ENCODE measurements at places on chromosomes 1 and 21.

GRCh38 chr1:92755541-92756461, 29.1 kb downstream of the EVI5 start:
- DNase-seq = no peak

GRCh38 chr1:94614996-94615395, 73.4 kb upstream of the F3 start:
- DNase-seq = no peak

GRCh38 chr21:45982092-45982757, 655 bp downstream of the COL6A1 start:
- no peak for DNase-seq

DNA sequence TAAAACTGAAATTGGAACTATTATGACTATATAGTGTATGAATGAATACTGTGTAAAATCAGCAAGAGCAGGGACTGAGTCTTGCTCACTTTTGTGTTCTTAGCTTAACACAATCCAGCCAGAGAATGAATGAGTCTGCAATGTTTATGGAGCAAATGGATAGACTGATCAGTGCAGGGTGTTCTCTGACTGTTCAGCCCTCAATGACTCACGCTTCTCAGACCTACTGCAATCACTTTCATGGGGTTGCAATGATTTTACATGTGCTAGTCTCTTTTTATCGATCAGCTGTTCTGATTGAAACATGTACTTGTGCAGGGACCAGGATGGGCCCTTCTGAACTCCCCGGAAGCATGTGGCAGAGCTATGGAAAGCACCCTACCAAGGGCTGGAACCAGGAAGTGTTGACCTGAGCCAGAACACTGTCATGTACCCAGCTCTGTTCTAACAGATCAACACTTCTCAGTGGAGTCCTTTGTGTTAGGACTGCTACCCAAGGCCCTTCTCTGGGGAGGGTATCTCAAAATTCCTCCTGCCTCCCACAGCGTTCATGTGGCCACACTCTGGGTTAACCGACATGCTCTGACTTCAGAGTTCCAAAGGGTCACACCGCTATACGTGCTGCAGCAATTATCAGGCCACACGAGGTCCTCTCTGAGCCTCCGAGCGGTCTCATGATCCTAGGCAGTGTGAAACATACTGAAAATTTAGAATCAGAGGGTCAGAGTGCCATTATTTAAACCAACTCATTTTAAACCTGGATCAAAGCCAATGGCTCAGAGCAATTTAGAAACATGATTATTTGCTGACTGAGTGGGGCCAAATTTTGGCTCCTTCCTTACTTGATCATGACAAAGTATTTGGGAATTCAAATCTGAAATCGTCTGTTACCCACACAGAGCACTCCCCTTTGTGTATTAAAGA, 35.2 kb downstream of the GRIK1 start:
- DNase-seq = no peak

DNA sequence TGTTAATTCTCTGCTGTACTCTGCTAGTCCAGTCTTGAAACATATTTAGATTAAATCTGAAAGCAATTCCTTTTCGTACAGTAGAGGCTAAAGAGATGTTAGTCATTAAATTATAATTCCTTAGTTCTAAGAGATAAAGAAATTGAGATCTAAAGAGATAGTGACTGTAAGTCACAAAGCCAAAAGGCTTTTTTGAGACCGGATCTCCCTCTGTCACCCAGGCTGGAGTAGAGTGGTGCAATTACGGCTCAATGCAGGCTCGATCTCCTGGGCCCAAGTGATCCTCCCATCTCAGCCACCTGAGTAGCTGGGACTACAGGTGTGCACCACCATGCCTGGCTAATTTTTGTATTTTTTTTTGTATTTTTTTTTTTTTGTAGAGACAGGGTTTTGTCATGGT, 64.7 kb downstream of the TPR start:
- DNase-seq = no peak

- DNase-seq = no peak
Measured at GRCh38 chr1:185695299-185695698, 38.9 kb upstream of the HMCN1 start.

DNA sequence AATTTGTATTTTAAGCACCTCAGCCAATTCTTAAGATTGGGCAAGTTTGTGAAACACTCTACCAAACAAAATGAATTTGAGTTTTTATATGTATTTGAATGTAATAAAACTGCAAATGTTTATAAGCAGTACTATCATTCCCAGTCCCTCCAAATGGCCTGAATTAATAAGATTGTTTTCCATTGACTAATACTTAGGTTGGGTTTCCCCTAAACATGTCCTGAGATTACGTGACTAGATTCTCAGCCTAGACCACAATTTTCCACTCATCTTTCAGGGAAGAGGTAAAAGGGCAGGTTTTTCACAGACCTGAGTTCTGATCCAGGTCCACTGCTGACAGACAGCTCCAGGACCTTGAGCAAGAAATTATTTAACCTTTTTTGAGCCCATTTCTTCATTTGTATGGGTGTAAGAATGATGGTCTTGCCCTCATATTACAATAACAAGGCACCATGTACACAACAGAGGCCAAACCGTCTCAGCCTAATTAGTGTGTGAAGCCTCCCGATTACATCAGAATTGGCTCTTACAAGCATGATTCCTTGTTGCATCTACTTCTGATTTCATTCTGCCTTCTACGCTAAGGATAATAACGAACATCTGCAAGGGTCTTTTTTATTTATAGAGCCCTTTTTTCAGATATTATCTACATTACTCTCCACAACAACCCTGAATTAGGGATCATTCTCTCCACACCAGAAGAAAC, 51.2 kb downstream of the BEND5 start:
- DNase-seq = no peak

DNA sequence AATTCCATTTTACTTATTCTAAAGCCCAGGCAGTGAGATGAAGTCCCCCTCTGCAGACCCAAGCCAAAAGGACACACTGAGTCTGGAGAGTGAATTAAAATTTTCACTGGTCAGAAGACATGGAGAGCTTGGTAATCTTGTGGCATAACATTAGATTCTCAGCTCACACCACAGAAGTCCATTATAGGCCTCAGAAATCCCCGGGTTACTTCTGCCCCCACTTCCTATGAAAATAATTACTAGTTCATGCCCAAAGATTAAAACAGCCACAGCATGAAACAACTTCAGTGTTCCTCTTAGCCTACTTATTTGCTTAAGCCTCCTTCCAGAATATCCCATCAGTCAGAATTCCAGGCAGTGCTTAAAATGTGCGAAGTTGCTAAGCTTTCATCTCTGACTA, 123.3 kb downstream of the ZC3H11B start:
- no peak for DNase-seq

DNA sequence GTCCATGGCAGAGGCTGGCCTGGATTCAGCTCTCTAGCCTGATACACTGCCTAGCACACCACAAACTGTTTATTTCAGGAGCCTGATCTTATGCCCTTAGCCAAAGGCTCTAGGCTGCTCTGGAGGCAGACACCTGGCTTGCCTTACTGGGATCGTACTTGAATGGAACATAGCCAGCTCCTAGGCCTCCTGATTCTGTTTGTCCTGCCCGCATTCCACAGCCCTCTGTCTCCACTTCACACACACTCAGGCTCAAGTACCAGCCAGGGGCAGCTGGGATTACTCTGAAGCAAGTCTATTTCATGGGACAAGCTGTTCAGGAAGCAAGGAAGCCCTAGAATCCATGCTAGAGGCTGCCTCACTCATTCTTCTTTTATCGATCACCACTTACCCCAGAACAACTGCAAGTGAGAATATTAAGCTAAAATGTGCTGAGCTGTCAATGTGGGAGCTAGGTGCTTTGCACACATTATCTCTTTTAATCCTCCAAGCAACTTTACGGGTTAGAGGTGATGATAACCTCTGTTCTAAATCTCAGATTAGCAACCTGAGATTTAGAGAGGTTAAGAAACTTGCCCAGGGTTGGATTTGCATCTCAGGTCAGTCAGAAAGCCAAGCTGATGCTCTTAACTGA, 31.1 kb upstream of the CYP4B1 start:
- DNase-seq = no peak

- DNase-seq = no peak
Measured at GRCh38 chr1:93676427-93676826, 5.2 kb downstream of the BCAR3 start.

- DNase-seq = no peak
Measured at GRCh38 chr1:180213401-180214170, 16.5 kb upstream of the LHX4 start.

DNA sequence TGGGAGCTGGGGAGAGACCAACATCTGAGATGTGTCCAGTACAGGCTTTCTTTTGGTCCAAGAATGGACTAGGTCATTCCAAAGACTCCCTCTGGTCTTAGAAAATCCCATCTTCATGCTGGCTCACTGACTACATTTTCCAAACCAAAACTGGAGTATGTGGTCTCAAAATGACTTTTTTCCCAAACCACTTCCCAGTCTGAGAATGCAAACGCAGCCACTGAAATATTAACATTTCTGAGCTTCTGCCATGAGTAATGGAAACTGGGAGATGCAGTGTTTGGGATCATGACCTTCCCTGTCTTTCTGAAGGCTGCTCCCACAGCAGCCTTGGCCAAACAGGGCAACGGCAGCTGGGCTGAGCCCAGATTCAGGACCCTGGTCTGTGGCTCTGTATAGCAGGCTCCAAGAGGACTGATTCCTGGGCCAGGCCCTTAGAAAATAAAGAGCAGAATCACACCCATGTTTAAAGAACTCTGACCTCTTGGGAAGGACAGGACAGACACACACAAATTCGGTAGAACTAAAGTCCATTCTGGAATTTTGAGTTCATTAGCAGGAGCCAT, 62.1 kb upstream of the CNTN2 start:
- DNase-seq = no peak

DNA sequence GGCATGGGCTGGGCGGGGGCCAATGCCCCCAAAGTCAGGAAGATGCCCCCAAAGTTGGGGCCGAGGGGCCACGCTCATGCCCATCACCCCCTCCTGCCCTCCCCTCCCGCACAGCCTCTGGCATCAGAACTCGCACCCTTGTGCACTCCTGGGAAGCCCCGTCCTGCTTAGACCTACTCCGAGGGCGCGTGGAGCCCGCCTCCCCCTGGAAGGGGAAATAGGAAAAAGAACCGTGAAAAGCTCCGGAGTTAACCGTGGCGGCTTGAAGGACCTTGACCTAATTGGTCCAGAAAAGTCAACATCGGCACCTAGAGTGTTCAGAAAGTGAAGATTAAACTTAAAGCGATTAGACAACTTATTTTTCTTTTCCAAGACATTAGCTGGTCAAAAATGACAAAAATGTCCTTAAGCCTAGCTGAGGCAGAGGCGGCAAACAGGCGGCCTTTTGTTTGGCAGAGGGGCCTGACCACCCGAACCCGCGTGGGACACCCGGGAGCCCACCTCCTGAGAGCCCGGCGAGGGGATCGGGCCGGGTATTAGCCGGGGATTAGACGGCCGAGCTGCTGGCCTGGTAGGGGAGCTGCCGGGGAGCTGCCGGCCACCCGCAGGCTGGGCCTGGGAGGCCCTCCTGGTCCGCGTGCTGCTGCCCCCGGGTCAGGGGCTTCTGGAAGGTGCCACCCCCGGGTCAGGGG, 65.5 kb downstream of the PRDM16 start:
- no peak for DNase-seq

- DNase-seq = no peak
Measured at GRCh38 chr21:40689840-40690360, 157.1 kb downstream of the DSCAM start.

- DNase-seq = no peak
Measured at GRCh38 chr21:39110431-39110830, 72.8 kb downstream of the PSMG1 start.
